CD8-positive, alpha-beta T cell (primary cell): ENCODE measurements at places on chromosomes 1 and 21. TPM values are rescaled to one million over a fixed set of nuclear protein-coding genes. Genes with fewer than 3 reads are reported as not detected.

The ETV3L gene
- not detected for total RNA-seq

The ZSWIM5 gene
- total RNA-seq: 1.8 TPM

The AGMAT gene
- 2.4 TPM for total RNA-seq

The AMY1A gene
- not detected for total RNA-seq

The AMY2B gene
- total RNA-seq: 27.0 TPM

The FLG2 gene
- total RNA-seq: not detected

The ATP1A2 gene
- not detected for total RNA-seq

The SLC22A15 gene
- 0.16 TPM for total RNA-seq

The CORT gene
- total RNA-seq: not detected

The MATN1 gene
- total RNA-seq: 7.4 TPM

The C1orf94 gene
- not detected for total RNA-seq

The KLHDC7A gene
- not detected for total RNA-seq

The IRF6 gene
- 2.5 TPM for total RNA-seq

The FCAMR gene
- not detected for total RNA-seq

The BECN2 gene
- total RNA-seq: not detected

The PM20D1 gene
- 0.67 TPM for total RNA-seq

The PRAMEF25 gene
- not detected for total RNA-seq

The PRSS38 gene
- not detected for total RNA-seq

The PYHIN1 gene
- 16.7 TPM for total RNA-seq

The CCDC28B gene
- total RNA-seq: 3.8 TPM

The KLHDC8A gene
- total RNA-seq: not detected

The VWA5B1 gene
- not detected for total RNA-seq

The CADM3 gene
- not detected for total RNA-seq

The KIF21B gene
- 63.5 TPM for total RNA-seq

The NBPF10 gene
- 1.8 TPM for total RNA-seq

The RAB13 gene
- 1.1 TPM for total RNA-seq

The SERINC2 gene
- total RNA-seq: not detected

The PLPPR4 gene
- not detected for total RNA-seq

The LHX8 gene
- not detected for total RNA-seq

The CELF3 gene
- not detected for total RNA-seq
